ENCODE measurements at places on chromosomes 6 and 20. TPM values are rescaled to one million over a fixed set of nuclear protein-coding genes. Genes with fewer than 3 reads are reported as not detected.

Gene DSP
- 54.6 TPM for total RNA-seq

Gene PRIM2
- total RNA-seq, result 19.6 TPM

Gene COL11A2
- total RNA-seq, result 6.9 TPM

Gene DNMT3B
- 4.7 TPM for total RNA-seq

Gene KIF13A
- 58.3 TPM for total RNA-seq

Gene TRPC4AP
- 58.4 TPM for total RNA-seq

Gene CRYBG1
- total RNA-seq, result 28.1 TPM

Gene HCRTR2
- total RNA-seq, result 0.76 TPM

Gene AKIRIN2
- total RNA-seq, result 50.9 TPM

Gene PLG
- total RNA-seq, result 4.4 TPM

Measured in metanephros (tissue), 2 donors.